ENCODE measurements at places on chromosomes 5 and 9.

GRCh38 chr5:141805874-141806595 lies 72.2 kb downstream of the PCDH1 start:
- DNase-seq: no peak

DNA sequence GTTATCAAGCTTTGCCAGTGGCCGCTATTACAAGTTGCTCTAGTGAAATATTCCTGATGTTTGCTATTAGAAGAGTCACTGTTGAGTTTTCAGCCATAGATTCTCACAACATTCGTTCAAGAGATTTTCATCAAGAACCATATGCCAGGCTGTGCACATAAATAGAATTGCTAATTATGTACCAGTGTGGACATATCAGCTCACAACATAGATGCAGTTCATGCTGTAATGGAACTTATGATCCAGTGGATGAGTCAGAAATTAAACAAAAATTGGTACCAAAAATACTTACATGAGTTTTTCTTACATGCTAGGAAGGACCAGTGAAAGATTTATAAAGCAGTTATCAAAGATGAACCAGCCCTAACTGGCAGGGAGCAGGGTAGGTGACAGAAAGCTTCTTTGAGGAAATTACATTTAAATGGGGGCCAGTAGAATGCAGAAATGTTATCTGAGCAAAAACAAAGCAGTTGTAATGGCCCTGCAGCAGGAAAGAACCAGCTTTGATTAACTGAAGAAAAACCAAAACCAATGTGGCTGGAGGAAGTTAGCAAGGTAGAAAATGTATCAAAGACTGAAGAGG lies 404.2 kb downstream of the DNAH5 start:
- DNase-seq: no peak

DNA sequence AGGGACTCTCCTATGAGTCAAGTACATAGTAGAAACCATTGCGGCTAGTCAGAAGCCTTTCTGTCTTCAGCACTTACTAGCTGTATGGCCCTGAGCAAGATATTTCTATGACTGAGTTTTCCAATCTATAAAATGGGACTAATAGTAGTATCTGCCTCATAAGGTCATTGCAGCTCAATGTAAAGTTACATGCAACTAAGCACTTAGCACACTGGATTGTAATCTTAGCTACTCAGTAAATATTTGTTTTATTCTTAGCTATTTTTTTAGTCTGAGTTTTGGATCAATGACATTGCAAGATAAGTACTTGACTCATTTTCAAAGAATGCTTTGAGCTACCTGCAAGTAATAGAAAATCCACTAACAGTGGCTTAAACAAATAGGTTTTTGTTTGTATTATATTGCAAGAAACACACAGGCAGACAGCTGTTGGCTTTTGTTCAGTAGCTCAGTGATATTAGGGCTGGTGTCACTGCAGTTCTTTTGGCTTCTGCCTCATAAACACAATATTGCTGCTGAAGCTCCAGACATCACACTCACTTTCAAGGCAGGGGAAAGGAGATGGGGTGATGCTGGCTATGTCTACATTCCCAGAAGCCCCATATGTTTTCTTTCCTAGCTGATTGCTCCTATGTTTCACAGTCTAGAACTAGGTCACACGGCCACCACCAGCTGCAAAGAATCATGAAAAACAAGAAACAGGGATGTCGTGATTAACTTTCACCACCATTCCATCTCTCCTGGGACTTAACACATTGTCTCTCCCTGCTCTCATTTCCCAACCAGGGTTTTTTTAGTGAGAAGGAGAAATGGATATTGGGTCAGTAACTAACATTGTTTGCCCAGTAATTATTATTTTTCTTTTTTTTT lies 26.9 kb upstream of the FAT2 start:
- DNase-seq: peak; percentile 35

- no peak for DNase-seq
Observed at GRCh38 chr9:98993570-98993945, 49.9 kb downstream of the COL15A1 start.

DNA sequence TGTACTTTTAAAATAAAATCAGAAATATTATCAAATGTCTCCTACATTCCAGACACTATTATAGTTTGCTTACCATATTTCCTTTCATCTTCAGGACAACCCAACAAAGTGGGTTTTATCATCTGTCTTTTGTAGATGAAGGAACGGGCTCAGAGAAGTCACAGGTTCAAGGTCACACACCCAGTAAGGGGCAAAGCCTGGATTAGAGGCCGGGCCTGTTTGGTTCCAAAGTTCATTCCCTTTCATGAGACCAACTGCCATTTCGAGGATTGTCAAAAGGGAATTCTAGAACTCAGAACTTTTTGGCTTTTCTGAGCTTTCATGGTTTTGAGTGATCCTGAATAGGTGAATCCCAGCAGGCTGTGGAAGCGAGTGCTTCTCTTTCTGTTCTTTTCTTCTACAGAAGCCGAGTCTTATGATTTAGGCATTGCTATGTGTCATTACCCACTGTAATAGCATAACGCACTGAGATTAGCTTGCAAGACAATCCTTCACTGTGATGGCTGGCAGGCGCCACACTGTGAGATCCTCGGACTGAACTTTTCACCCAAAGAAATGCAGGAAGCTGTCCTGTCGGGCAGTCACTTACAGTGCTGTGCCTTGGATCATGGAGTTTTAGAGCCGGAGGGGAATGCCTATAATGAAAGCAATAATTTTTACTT lies 43.8 kb upstream of the ANKH start:
- DNase-seq: no peak

DNA sequence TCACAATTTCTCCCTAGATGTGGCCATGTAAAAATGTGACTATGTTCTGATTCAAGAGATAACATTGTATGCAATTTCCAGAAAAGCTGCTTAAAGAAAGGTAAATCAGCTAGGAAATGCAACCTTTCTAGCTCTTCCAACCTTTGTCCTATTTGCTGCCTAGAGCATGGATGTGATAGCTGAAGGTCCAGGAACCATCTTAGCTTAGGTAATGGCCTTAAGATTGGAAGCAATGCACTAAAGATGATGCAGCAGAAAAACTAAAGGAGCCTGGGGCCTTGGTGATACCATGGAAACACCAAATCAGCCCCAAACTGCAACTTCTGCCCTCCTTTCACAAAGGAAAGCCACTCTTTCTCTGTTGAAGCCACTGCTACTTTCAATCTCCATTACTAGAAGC lies 27.0 kb downstream of the CPLANE1 start:
- DNase-seq: no peak

DNA sequence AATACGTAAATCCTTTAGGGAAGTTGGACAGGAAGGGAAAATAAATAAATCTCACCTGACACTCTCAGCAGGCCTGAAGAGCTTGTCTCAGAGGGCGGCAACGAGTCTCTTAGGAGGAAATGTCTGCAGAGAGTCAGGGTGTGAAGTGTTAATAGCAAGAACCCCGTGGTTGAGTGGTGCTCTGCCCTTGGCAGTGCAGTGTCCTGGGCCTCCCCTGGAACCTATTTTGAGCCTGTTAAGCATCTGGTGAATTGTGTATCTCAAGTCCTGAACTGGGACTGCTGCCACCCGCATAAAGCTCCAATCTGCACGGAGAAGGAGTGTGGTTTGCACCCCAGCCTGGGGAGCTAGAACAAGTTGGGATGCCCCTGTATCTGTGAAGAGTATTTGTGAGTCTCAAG lies 211.8 kb downstream of the GOLPH3 start:
- no peak for DNase-seq

DNA sequence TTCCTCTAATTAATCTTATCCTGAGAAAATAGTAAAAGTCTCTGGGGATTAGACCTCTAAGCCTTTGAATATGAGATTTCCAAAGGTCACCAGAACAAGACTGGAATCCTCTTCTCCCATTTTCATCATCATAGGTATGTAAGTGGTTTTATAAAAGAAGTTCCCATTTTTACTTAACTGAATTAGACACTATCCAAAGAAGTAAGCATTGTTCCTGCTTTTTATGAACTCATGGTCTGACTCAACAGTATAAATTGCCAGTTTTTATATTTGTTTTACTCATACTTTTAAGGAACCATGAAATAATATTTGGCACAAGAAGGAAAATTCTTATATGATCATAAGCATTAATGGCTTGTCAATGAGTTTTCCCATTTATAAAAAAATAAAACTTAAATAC lies 167.1 kb upstream of the ADRA1B start:
- DNase-seq: no peak
